ENCODE measurements at places on chromosomes 13 and 19.

DNA sequence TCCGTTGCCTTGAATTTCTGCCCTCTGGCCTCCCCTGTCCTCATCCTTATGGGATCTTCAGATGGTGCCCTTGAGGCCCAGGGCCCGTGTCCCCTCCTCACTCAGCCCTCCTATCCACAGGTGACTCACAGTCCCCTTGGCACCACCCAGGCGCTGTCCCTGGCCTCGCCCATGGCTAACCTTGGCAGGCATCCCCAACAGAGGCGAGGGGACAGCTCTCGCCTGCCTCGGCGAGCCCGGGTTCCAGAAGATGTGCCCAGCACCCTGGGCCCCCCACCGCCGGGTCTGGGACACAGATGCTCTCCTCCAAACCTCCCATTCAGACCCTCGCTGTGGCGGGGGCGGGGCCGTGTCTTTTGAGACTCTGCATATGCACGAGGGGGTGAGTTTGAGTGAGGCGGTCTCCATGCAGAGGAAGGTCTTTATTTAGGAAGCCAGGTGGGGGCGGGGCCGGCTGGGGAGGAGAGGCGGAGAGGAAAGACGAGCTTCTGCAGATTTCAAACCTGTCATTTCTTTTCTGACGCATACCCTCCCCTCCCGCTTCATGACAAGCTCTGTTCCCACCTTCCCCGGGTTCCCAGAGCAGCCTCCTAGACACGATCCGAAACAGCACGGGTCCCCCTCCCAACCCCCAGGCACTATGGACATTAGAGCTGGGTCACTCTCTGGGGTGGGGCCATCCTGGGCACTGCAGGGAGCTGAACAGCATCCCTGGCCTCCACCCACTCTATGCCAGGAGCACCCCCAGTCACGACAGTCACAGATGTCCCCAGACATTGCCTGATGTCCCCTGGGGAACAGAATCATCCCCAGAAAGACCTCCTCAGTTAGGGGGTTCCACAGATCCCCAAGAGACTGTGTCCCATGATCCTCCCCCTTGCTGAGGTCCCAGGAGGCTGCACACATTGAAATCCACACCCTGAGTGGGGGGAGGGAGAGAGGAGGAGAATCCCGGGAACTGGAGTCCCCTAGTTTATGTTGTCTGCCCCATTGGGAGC, 48.5 kb downstream of the GNG7 start:
- DNase-seq, result no peak

DNA sequence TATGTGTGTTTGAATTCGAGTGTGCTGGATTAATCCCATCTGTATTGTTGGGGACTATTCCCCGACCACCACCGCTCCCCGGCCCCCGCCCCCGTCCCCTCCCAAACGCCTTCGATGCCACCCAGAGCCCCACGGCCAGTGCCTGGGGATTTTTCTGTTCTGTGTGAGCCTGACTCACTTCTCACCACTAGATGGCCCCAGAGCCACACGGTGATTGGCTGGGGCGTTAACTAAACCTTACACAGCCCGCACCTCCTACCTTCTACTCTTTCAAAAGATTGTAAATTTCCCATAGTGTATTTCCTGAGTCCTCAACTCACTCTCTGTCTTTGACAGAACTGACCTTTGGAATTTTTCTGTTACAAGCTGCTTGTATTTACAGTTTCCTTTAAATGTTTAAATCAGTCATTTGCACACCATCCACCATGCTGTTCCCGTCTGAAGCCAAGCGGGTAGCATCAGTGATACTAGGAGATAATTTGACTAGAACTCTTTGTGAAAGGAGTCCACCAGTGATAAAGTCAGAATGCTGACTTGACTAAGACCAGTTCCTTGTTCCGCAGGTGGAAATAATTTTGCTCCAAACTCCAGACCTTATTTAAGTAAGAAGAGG, 61.4 kb downstream of the RFX2 start:
- DNase-seq, result peak; percentile 74

- no peak for DNase-seq
Observed at GRCh38 chr19:5002143-5002542, 33.2 kb downstream of the KDM4B start.

DNA sequence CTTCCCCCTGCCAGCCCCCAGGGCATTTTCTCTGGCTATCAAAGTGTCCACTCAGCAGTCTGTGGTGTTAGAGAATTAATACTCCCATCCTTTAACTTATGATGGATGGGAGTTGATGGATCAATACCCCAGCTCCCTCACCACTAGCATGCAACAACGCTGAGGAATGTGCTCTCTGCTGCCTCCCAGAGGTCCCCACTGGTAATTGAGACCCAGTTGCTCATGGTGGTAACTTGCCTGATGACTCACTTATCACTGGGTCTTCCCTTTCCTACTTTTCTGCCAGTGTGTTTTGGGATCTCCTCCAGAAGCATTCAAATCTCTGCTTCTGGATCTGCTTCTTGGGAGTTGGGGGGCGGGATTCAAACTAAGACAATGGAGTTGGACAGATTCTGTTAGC, 20.3 kb upstream of the CACNA1A start:
- DNase-seq, result no peak

DNA sequence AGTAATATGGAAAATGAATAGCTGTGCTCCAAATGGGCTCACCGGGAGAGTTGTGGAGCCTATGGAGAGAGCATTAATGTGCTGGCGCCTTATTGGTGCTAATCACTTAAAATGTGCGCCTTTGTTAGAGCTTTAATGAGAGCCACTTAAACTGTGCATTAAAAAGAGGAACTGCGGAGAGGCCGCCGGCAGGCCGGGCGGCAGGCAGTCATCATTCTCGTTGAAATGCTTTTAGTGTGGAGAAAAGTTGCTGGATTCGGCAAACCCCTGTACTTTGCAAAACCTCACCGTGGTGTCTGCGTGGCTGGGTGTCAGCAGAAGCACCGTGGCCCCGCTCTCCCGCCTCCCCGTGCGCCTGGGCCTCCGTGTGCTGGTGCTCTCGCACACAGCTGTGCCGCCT, 105.5 kb downstream of the KDM4B start:
- DNase-seq, result no peak

- no peak for DNase-seq
Observed at GRCh38 chr13:99191900-99192399, 8.7 kb upstream of the UBAC2 start.

GRCh38 chr19:2549701-2550191, 73.8 kb downstream of the GADD45B start:
- DNase-seq, result no peak

DNA sequence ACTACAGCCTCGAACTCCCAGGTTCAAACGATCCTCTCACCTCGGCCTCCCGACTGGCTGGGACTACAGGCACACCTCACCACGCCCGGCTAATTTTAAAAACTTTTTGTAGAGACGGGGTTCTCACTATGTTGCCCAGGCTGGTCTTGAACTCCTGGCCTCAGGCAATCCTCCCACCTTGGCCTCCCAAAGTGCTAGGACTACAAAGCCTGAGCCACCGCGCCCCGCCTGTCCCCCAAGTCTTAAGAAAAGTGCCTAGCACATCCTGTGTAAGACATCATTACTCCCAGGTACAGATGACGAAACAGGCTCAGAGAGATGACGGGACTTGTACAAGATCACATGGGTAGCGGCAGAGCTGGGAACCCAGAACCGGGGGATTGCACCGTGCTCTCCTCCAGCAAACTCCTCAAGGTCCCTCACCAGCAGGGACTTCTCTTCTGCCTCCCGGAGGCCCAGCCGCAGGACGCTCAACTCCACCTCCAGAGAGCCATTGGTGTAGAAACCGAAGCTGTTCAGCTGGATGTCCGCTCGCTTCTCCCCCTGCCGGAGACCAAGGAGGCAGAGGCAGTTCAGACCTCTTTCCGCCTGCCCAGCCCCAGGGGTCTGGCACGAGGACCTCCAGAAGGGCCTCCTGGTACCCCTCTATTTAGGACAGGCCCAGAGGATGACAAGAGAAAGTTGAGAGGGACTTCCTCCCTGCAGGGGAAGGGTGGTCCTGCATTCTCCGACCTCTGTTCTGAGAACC, 1.0 kb downstream of the GPR108 start:
- DNase-seq, result peak; percentile 55

GRCh38 chr19:11814700-11815035, 595 bp downstream of the ZNF440 start:
- no peak for DNase-seq

DNA sequence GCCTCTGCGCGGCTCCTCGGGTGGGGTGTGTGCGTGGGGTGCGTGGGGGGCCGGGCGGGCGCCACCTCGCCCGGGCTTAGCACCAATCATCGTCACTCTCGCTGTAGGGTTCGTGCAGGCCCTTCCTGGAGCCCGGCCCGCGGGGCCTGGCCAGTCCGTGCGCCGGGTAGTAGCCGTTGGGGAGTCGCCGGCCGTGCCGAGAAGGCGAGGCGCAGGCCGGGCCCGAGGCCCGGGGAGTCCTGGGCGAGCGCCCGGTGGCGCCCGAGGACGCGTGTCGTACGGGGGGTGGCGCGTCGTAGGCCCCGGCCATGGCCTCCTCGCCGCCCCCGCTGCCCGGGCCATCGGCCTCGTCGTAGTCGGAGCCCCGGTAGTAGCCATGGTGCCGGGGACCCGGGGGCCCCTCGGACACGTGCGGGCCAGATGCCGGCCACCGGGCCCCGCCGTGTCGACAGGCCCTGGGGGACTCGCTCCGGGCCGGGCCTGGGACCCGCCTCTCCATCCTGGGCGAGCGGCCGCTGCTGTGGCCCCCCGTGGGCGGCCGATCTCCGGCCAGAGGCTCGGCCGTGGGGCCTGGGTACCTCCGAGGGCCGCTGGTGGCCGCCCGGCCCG, 57.1 kb downstream of the IER2 start:
- no peak for DNase-seq

DNA sequence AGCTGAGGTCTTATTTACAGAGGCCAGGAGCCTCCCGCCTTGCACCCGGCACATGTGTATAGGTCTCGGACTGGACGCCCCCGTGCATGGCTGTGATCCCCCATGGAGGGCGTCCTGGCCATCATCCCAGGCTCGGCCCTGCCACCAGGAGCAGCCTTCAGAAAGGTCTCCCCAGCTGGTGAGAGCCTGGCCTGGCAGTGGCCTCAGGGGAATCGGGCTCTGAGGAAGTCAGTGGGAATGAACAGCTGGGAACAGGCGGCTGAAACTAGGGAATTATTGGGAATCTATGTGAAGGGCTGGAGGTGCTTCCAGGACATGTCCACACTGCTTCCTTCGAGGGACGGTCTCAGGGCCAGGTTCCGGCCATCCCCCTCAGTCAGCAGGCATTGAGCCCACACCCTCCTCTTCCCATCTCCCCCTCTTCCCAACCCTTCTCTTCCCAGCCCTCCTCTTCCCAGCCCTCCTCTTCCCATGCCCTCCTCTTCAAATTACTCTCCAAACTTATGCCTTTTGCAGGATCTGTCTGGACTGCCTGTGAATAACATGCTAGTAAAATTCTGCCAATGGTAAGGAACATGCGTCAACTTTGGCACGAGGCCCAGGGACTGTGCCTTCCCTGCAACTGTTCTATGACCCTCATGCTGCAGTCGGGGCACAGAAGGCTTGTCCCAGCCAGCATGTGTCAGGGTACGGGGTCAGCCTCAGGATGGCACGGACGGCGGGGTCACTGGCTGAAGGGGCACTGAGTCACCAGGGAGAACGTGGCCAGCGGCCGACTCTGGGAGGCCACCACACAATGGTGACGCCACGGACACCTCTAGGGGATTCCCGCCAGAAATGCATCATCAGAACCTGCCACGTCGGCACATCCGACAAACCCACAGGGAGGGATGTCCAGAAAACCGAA, 24.2 kb upstream of the C13orf46 start:
- DNase-seq, result no peak

GRCh38 chr19:41997121-41997850, 3.3 kb upstream of the ATP1A3 start:
- peak; percentile 31 for DNase-seq

DNA sequence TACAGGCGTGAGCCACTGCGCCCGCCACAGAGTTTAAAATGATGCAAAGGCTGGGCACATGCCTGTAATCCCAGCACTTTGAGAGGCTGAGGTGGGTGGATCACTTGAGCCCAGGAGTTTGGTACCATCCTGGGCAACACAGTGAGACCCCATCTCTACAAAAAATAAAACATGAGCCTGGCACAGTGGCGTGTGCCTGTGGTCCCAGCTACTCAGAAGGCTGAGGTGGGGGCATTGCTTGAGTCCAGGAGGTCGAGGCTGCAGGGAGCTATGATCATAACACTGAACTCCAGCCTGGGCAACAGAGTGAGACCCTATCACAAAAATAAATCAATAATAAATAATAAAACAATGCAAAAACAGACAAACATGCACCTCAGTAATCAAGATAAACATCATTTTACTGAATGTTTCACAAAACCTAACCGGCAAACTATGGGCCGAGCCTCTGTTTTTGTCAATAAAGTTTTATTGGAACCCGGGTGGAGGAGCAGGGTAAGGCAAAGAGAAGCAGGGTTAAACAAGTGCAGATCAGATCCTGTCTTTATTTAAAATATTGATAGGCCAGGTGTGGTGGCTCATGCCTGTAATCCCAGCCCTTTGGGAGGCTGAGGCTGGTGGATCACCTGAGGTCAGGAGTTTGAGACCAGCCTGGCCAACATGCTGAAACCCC, 2.0 kb upstream of the PEAK3 start:
- no peak for DNase-seq

DNA sequence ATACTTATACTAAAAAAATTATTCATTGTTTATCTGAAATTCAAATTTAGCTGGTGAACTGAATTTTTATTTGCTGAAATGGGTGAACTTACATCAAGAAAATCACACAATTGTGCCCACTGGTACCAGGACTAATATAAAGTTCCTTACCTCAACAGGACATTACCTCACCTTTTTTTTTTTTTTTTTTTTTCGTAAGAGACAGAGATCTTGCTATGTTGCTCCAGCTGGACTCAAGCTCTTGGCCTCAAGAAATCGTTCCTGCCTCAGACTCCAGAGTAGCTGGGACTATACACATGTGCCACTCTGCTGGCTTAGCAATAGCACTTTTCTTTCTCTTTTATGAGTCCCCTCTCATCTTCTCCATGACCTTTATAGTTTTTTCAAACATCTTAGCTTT, 22.5 kb upstream of the NDFIP2 start:
- no peak for DNase-seq

GRCh38 chr19:21127898-21128297, 13.9 kb upstream of the ZNF431 start:
- DNase-seq, result no peak

DNA sequence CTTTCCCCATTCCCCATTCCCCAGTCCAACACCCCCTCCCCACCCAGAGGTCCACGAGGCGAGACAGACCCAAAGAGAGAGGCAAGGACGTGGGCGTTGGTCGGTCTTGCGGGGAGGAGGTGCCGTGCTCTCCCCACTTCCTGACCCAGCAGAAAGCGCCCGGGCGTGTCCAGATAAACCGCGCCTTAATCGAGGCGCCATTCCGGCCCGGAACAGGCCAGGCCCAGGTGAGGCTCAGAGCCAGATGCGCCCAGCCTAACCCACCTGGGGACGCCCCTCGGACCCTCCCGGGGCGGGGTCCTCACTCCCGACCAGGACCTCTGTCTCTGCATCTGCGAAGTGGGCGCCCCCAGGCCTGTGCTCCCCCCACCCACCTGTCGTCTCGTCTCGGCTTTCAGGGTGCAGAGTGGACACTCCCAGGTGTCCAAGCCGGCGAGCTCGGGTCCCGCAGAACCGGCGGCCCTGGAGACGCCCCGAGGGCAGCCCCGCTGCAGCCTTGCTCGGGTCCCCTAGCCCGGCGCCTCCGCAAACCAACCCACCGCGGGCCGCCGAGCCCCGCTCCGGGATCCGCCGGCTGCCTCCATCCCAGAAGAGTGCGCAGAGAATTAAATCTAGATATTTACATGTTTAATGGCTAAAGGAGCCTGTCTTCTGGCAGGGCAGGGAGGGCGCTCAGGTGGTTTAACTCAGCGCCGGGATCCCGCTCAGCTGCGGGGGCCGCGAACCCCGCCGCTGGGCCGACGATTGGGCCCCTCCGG, 5.0 kb upstream of the ONECUT3 start:
- DNase-seq, result no peak

All from effector memory CD8-positive, alpha-beta T cell (primary cell).